Chondrocyte (in vitro differentiated cells): ENCODE measurements at places on chromosomes 12 and 14. TPM values are rescaled to one million over a fixed set of nuclear protein-coding genes. Genes with fewer than 3 reads are reported as not detected.
A peak's percentile ranks its signal among the peaks of the same experiment; 100 is the strongest.

- no peak overlapping the region for H3K27ac ChIP-seq
- H3K4me1 ChIP-seq: peaks cover under 1% of the 10 kb centered on the region
- DNase-seq: peak; percentile 76
- no peaks in the 10 kb centered on the region for H3K27me3 ChIP-seq
Measured at GRCh38 chr12:52056801-52057637, 5.8 kb downstream of the NR4A1 start.

DNA sequence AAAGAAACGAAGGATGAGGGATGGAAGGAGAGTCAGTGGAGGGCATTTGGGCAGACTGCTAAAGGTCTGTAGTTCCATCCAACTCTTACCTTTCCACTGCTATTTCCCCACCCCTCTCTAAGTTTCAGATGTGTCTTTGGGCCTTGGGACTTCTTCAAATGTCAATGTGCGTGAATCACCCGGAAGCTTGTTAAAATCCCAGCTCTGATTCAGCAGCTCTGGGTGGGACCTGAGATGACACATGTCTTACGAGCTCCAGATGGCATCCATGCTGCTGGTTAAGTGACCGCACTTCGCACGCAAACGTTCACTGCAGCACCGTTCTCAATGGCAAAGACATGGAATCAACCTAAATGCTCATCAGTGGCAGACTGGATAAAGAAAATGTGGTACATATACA, 309.9 kb downstream of the VRK1 start:
- no peak overlapping the region for H3K4me3 ChIP-seq
- DNase-seq: no peak
- no peaks in the 10 kb centered on the region for H3K36me3 ChIP-seq
- H3K27me3 ChIP-seq: peaks cover 6% of the 10 kb centered on the region
- H3K4me1 ChIP-seq: no peaks in the 10 kb centered on the region

- peaks cover 6% of the 10 kb centered on the region for H3K27me3 ChIP-seq
- H3K27ac ChIP-seq: no peak overlapping the region
- H3K4me1 ChIP-seq: no peaks in the 10 kb centered on the region
- H3K36me3 ChIP-seq: no peaks in the 10 kb centered on the region
Measured at GRCh38 chr12:68953536-68953935, 20.6 kb upstream of the CPM start.

DNA sequence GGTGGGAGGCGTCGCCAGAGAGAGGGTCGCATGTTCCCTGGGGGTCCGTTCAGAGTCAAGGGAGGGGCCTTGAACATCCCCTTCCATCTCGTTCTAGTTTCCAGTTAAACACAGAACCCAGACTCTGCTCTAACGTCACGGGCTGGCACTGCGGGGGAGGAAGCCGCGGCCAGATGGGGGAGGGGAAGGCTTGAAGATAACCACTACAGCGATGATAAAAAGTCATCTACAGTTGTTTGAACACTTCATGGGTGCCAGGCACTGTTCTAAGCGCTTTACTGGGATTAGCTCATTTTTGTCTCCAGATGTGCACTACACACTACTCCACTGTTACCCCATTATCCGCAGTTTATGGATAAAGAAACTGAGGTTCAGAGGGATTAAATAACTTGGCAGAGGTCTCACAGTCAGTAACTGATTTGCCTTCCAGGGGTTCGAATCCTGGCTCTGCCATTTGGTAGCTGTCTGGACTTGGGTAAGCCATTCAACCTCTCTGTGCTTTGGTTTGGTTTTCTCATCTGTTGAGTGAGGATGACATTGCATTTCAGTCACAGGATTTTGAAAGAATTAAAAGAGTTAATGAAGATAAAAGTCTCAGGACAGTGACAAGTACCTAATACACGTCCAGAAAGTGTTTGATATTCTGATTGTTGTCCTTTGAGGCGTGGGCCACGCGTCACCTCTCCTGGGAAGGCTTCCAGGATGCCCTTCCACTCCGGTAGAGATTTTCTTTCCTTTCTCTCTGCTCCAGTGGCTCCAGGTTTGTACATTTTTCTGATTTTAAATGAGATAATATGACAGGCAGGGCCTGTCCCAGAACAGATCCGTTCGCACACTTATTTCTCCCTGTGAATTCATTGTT, 798 bp upstream of the RASAL1 start:
- no peak for DNase-seq
- H3K4me1 ChIP-seq: no peaks in the 10 kb centered on the region
- peaks cover 34% of the 10 kb centered on the region for H3K27me3 ChIP-seq
- no peaks in the 10 kb centered on the region for H3K36me3 ChIP-seq
- no peak overlapping the region for H3K27ac ChIP-seq

DNA sequence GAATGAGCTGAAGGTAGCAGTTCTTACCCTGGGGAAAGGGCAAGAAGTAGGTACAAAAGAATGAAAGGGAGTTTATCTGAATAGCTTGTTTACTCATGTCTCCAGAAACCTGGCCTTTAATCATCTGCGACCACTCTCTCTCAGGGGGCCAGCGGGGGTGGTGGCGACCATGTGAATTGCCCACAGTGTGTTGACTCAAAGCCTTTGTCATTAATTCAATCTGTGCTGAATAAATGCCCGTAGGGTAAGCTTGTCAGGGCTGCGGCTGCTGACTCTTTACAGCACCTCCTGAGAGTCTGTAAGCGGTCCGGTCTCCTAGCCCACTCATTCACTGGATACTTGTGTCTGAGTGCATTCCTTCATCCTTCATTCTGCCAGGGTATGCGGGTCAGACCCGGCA, 874.4 kb downstream of the SLC6A15 start:
- DNase-seq: no peak
- H3K4me1 ChIP-seq: no peaks in the 10 kb centered on the region
- H3K36me3 ChIP-seq: no peaks in the 10 kb centered on the region

DNA sequence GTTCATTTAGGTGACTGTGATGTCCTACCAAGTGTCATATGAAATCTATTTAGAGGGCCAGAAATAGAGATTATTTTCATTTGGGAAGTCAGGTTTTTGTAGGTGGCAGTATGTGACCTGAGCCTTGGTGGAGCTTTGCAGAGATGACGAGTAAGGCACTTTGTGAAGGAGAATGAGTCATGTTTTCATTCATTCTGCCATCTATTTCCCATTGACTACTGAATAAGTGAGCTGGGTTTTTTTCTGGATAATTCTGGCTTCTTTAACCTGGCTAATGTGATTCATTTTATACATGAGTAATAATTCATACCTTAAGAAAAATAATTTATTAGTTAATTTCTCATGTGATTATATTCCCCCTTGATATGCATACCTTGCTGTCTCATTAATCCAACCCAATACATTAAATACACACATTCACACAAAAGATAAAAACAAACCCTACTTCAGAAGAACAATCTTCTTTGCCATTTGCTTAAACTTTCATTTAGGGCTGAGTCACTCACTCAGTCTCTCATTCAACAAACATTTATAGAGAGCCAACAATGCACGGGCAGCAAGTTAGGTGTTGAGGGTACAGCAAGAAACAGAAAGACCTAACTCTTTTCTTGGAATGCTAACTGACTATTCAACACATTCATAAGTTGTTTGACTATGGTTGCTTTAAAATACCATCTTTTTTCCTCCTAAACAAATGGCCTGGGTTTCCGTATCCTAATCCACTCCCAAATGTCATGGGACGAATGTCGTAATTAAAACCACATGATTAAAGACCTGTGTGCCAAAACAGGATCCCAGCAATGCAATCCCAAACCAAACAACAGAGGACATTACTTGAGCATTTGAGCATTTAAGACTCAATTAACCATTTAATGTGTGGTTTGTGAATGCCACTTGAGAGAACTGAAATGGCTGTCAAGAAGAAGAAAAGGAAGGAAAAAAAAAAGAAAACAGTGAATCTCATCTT, 78.0 kb downstream of the KITLG start:
- no peak overlapping the region for H3K27ac ChIP-seq
- H3K36me3 ChIP-seq: peaks cover 2% of the 10 kb centered on the region
- H3K4me1 ChIP-seq: no peaks in the 10 kb centered on the region
- H3K27me3 ChIP-seq: no peaks in the 10 kb centered on the region

DNA sequence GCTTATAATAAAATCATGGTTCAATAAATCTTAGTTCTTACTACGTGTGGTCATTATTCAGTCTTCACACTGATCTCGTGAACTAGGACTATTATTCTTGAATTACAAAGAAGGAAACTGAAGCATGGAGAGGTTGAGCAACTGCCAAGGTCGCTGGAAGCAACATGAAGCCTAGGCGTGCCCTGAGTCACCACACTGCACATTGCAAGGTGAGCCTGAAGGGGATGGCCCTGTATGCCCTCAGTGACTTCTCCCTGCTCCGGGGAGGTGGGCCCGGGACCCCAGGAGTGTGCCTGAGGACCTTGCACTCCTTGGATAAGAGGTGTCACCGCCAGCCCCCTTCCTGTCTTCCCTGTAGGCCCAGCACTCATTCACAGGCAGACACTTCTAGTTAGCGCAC, 161.6 kb downstream of the CACNA1C start:
- no peak for DNase-seq
- peaks cover 18% of the 10 kb centered on the region for H3K4me1 ChIP-seq
- H3K27me3 ChIP-seq: no peaks in the 10 kb centered on the region
- no peak overlapping the region for H3K27ac ChIP-seq

- H3K27ac ChIP-seq: no peak overlapping the region
- DNase-seq: no peak
- H3K27me3 ChIP-seq: no peaks in the 10 kb centered on the region
- no peaks in the 10 kb centered on the region for H3K36me3 ChIP-seq
Measured at GRCh38 chr12:101857043-101857558, 20.3 kb upstream of the DRAM1 start.

- H3K4me3 ChIP-seq: no peak overlapping the region
- peaks cover 43% of the 10 kb centered on the region for H3K27me3 ChIP-seq
- no peaks in the 10 kb centered on the region for H3K36me3 ChIP-seq
- no peak overlapping the region for H3K27ac ChIP-seq
- no peaks in the 10 kb centered on the region for H3K4me1 ChIP-seq
Measured at GRCh38 chr12:113988064-113988451, 21.9 kb upstream of the RBM19 start.

DNA sequence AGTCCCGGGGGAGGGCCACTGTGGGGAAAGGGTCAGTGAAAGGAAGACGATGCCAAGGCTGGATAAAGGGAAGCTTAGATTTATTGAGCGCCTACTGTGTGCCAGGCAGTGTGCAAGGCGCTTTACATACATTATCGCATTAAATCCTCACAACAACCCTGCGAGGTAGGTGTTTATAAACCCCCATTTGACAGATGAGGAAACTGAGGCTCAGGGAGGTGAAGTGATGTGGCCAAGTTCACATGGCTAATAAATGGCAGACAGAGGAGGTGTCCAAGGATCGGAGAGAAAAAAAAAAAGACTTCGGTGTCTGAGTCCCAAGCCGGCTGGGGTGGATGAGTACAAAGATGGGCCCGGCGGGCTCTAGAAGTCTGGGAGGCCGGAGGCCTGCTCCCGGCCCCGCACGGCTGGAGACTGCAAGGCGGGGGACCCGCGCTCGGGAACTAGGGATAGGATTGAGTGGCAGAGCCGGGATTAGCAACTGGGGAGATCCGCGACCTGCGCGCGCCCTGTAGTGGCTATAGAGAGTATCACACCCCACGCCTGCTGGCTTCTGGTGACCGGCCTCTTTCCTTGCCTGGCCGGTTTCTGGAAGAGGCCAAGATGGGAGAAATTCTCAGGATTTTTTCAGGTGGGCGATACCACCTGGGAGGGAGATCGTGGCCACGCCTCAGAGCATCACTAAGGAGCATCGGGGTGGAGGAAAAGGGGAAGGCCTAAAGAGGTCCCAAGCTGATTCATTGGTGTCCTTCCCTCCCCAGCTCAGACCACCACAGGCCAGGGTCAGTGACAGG, 3.9 kb downstream of the DDN start:
- H3K4me1 ChIP-seq: peaks cover 23% of the 10 kb centered on the region
- DNase-seq: peak; percentile 96
- peak overlapping the region; percentile 57 for H3K4me3 ChIP-seq
- no peak overlapping the region for H3K27ac ChIP-seq

DNA sequence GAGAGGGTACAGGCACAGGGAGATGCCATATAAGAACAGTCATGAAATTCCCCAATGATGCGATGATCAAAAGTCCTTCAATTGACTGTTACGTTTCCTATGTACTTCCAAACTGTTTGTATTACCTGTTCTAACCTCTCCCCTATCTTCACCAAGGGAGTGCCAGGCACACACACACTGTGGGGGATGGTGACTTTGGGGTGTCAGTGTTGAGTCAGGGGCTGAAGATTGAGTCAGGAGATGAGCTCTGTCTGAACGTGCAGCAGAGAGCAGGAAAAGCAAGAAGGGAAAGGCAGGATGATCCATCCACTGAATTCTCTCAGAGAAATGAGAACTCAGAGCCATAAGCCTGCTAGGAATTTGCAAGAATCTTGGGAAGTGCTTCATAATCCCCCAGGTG, 153.4 kb downstream of the EFCAB11 start:
- H3K27ac ChIP-seq: no peak overlapping the region
- DNase-seq: no peak
- no peak overlapping the region for H3K4me3 ChIP-seq
- H3K27me3 ChIP-seq: no peaks in the 10 kb centered on the region
- no peaks in the 10 kb centered on the region for H3K36me3 ChIP-seq

- no peak overlapping the region for H3K4me3 ChIP-seq
- peak overlapping the region; percentile 77 for H3K27ac ChIP-seq
- no peaks in the 10 kb centered on the region for H3K27me3 ChIP-seq
- H3K36me3 ChIP-seq: peaks cover 13% of the 10 kb centered on the region
- H3K4me1 ChIP-seq: peaks cover 42% of the 10 kb centered on the region
- DNase-seq: no peak
Measured at GRCh38 chr12:124368421-124369032, 73.6 kb downstream of the RFLNA start.

GRCh38 chr14:79363291-79363690, 848.0 kb downstream of the DIO2 start:
- no peak overlapping the region for H3K27ac ChIP-seq
- H3K27me3 ChIP-seq: no peaks in the 10 kb centered on the region

DNA sequence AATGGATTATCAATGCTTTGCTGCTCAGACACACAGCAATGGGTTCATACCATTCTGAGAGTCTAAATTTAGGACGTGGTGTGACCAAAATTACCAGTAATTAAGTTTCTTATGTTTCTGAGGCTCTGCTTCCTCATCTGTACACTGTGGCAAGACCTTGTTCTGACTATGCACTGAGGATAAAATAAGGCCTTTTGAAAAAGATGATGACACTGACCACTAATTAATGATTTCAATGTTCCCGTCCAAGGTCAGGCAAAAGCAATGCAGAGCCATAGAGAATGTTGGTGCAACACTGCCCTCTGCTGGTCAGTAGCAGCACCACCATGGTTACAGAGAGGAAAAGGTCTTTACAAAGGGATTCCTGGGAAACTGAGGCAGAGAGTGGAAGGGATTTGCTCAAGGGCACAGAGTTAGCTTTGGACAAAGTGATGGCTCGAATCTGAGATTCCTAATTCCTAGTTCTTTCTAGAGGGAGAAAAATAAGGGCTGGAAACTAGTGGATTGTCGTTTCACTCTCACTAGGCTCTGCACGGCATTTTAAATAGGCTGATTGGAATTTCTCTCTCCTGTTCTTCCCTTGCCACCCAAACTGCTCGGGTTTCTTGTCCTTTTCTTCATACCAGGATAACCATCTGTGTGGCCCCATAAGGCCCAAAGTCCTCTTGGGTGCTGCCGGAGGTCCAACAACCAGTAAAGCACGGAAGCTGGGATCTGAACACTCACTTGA, 22.3 kb upstream of the P2RX7 start:
- H3K4me1 ChIP-seq: no peaks in the 10 kb centered on the region
- H3K27ac ChIP-seq: no peak overlapping the region
- DNase-seq: no peak
- no peaks in the 10 kb centered on the region for H3K36me3 ChIP-seq

The RERG gene
- total RNA-seq: 10.1 to 64.8 TPM (median 10.8 TPM) in 3 replicates

The LAG3 gene
- total RNA-seq: 0.56 to 1.7 TPM (median 1.0 TPM) in 3 replicates

The CACNA1C gene
- 27.0 to 48.5 TPM (median 27.0 TPM) in 3 replicates for total RNA-seq

The SOAT2 gene
- not detected in 3 replicates for total RNA-seq

The OR11H12 gene
- not detected in 3 replicates for total RNA-seq

The CLEC4C gene
- total RNA-seq: not detected in 3 replicates

The WBP11 gene
- total RNA-seq: 46.2 to 55.5 TPM (median 51.1 TPM) in 3 replicates
